Kasumi-1 (cell line): ENCODE measurements at places on chromosomes 7 and 10.

DNA sequence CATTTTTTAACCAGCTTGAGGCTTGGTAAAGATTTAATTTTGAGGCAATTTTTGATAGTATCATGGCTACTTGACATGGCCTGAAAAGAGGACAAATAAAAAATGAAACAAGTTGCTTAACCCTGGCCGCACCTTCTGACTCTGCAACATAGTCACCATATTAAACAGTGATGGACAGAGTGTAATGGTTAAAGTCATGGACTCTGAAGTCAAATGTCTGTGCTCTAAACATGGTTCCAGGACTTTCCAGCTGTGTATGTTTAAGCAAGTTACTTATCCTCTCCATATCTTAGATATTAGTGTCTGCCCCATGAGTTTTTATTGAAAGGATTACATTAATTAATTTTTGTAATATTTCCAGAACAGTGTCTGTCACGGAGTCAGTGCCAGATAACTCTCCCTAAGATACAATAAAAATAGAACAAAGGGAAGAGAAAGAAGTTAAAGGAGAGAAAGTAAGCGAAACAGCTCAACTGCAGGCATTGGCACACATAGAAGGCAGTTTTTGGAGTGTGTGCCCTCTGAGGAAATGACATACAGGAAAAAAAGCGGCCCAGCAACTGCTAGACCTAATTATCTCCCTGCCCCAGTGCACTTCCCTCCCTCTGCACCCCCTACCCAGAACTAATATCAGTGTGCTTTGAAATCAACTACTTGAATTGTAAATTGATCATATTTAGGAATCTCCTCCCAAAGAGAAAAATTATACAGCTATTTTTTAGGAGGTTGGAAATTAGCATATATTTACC is 65.3 kb downstream of the MACC1 start:
- DNase-seq: peak; percentile 1

- no peak for DNase-seq
These were observed 124.3 kb downstream of the NEURL1 start for GRCh38 chr10:103617602-103618385.

GRCh38 chr10:44966816-44967509 is 7.4 kb downstream of the RASSF4 start:
- no peak for DNase-seq

DNA sequence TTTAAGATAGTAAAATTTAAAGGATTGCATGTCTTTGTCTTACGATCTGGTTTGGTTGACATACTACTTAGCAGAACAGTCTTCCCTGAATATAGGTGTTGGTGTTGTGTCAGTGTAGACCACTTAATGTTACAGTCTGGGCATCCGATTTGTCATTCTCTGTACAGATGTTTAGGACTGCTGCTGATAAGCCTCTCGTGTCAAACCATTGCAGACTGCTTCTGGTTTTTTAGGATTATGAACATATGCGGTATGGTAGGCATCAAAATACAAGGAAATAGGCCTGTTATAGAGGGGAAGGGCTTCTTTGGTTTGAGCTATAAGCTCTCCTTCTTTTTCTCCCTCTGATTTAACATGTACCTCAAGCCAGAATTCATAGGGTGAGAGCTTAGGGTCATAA is 7.4 kb downstream of the CYP3A43 start:
- DNase-seq: no peak

- peak; percentile 98 for DNase-seq
These were observed 88.9 kb downstream of the ATE1 start for GRCh38 chr10:121838931-121839330.

DNA sequence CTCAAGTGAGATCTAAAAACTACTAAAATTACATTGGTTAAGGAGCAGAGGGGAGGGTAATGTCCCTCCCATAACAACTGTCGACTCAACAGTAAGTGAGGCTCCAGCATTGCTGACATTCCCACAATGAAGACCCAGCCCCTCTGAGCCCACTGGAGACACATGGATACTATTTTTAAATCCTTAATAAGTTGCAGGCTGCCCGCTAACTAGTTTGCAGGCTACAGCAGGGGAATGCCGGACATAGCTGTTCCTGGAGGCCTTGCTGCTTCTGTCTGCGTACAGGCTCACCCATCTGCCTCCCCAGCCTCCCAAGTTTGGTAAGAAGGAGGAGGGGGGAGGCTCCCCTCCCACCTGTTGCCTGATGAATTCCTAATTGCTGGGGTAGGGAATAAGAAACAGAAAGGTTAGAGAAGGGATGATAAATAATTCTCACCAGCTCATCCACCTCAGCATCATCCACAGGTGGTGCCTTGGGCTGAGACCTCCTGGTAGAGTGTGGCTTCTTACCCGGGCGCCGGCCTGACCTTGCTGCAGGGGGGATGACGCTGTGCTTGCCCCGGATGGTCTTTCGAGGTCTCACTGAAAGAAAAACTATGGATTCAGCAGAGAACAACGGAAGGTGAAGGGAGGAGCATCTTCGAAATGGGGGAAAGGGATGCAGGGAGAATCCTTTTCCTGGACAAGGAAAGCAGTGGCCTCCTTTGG is 10.1 kb downstream of the FZD9 start:
- DNase-seq: no peak

- DNase-seq: peak; percentile 43
These were observed 76.9 kb downstream of the RNF216 start for GRCh38 chr7:5704534-5704922.

DNA sequence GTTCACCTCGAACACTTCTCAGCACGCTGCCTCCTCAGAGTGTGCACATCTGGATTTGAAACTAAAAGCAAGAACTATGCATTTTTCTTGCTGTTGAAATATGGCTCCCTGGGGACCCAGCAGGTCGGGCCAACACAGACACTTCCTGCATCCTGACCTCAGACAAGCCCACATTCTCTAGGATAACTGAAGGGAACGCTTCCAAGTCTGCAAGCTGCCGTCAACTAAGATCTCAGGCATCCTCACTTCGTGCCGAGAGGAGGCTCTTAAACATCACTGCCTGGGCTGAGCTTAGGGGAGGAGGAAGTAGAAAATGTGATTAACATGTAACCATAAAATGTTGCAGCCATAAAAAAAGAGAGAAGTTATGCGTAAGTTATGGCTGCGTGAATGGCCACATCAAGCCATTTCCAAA is 65.5 kb downstream of the PYROXD2 start:
- DNase-seq: peak; percentile 69

- DNase-seq: no peak
These were observed 93.8 kb downstream of the PRTFDC1 start for GRCh38 chr10:24858288-24859270.

- no peak for DNase-seq
These were observed 116.3 kb downstream of the ALOX5 start for GRCh38 chr10:45490277-45490676.

DNA sequence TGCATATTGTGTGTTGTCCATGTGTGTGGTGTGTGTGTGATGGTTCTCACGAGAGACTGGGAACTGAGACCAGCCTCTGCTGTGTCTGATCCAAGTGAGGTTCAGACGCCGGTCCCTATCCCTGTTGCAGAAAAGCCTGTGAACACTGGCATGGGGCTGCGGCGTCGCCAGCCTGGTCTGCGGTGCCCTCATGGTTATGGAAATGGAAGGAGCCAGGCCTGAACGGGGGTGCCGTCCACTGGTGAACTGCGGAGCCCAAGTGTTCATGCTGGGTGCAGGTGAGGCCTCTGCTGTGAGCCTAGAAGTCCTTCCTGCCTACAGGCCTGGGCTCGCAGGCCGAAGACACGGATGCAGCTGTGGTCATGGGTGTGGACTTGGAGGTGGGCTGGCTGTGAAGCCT is 18.7 kb upstream of the NCAPG2 start:
- no peak for DNase-seq

GRCh38 chr7:79124331-79124730 is 329.1 kb downstream of the MAGI2 start:
- no peak for DNase-seq
